ENCODE measurements at places on chromosomes 5 and 9.

DNA sequence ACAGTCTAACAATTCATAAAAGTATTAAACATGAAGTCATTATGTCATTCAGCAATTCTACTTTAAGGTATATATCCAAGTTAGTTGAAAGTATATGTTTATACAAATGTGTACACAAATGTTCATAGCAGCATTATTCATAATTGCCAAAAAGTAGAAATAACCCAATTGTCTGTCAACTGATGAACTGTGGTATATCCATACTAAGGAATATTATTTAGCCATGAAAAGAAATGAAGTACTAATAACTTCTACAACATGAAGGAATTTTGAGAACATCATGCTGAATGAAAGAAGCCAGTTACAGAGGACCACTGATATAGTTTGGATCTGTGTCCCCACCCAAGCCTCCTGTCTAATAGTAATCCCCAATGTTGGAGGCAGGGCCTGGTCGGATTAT, 224.3 kb downstream of the SPATA31D1 start:
- DNase-seq = no peak

GRCh38 chr9:93164085-93164484, 19.9 kb upstream of the WNK2 start:
- no peak for DNase-seq

DNA sequence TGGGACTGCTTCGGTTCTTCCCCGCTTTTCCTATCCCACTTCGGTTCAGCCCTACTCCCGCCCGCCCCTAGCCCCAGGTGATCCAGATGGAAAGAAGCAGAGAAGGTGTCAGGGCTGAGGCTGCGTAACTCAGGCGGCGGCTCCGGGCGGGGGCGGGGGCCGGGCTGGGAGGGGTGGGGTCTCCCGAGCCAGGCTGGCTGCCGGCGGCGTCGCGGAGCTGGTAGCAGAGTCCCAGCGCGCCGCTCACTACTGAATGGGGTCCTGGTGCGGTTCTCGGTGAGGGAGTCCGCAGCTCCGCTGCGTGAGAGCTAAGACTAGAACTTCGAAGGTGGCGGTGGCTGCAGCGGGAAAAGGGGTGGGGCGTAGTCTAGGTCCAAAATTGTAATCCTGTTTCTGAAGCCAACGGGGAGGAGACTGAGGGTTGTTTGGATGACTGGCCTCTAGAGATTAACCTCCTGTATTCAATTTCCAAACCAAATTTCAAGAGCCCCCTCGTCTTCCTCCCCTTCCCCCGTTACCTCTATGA, 1.4 kb downstream of the PRR16 start:
- DNase-seq = no peak

- DNase-seq = no peak
These were observed 110.4 kb downstream of the ZNF354C start for GRCh38 chr5:179170606-179171005.

- no peak for DNase-seq
These were observed 42.0 kb downstream of the PDCD1LG2 start for GRCh38 chr9:5552301-5552700.

GRCh38 chr9:1978941-1979340, 36.2 kb upstream of the SMARCA2 start:
- DNase-seq = no peak
